ENCODE measurements at places on chromosomes 7 and 10.

GRCh38 chr7:132509643-132510042 is 66.6 kb downstream of the PLXNA4 start:
- DNase-seq: no peak

- DNase-seq: no peak
These were observed 24.9 kb upstream of the PFKFB3 start for GRCh38 chr10:6177880-6178281.

DNA sequence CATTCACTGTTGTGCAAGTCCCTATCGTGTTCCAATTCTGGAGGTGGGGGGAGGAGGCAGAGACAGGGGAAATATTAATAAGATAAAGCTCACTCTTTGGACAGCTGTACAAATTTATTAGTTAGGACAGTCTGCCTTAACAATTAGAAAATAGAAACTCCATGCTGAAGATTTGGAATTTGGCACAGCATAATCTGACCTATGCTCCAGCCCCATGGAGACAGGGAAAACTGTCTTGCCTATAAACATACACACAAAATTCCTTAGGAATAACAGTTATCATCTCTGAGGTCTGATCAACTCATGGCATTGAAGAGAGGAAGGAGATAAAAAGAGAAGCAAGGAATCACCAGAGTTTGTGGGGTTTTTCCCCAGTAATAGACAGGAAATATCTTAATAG is 335.4 kb upstream of the MEOX2 start:
- DNase-seq: no peak

DNA sequence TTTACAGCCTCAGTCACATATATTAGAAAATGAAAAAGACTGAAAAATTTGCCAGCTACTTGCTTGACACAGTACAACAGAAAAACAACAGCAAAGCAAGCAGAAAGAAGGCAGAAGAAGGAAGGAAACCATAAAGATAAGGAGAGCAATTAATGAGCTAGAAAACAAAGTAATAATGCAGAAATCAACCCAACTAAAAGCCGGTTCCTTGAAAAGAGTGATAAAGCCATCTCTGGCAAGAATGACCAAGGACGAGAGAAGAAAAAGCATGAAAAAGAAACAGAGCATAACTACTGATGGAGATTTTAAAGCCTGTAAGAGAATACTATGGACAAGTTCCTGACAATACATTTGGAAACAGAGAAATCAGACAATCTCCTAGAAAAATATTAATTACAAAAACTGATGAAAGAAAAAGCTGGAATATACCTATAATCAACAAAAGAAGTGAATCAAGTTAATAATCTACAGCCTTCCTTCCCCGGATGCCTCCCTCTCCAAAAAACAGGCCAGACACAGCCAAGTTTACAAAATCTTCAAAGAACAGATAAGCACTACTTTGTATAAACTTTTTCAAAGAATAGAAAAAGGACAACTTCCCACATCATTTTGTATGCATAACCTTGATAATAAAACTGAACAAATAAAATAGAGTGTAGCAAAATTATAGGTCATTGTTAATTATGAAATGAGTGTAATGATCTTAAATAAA is 204.0 kb downstream of the BAMBI start:
- DNase-seq: no peak

DNA sequence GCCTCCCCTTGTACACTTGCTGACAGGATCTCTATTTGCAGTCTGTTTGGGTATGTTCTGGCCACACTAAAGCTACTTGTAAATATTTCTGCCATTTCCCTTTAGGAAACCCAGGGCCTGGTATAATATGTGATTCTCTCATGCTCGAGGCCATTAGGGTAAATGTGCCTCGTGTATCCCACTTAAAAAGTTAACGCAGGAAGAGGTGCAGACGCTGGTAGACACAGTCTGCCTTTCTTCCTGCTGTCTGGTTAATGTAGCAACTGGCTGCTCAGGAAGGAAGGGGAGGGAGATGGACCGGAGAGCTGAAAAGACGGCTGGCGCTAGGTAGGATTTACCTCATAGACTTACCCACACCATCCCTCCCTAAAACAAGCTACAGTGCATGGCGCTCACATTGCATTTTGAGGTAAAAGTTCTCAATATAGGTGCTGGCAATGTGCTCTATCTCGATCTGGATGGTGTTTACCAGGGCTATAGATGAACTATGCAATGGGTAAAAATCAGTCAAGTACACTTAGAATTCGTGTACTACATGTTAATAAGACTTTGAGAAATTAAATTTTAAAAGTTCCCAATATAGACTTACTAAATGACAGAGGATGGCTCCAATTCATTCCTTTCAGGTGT is 125.9 kb downstream of the JAZF1 start:
- DNase-seq: no peak

DNA sequence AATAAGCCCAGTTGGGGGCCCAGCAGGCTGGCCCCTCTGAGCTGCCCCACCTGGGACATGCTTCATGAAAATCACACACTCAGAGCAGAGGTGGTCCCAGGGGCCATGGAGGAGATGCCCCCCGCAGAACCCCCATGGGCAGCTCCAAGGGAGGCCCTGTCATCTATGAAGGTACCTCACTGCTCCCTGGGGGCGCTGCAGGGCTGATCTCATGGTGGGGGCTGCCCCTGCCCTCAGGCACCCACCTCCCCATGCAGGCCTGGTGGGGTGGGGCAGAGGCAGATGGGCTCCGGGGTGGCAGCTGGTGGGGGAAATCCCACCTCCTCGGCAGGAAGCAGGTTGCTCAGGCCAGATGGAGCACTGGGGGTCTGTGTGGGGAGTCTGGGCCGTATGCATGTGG is 60.5 kb downstream of the YKT6 start:
- no peak for DNase-seq

- DNase-seq: no peak
These were observed 27.9 kb downstream of the BAIAP2L1 start for GRCh38 chr7:98372993-98373392.

- no peak for DNase-seq
These were observed 180.0 kb downstream of the PDE1C start for GRCh38 chr7:31890198-31890597.

- DNase-seq: peak; percentile 71
These were observed 65.0 kb downstream of the VWA2 start for GRCh38 chr10:114304017-114304570.

- DNase-seq: no peak
These were observed 102.3 kb downstream of the SLC25A13 start for GRCh38 chr7:96219378-96220130.

- no peak for DNase-seq
These were observed 132.1 kb downstream of the COL26A1 start for GRCh38 chr7:101494602-101495329.

DNA sequence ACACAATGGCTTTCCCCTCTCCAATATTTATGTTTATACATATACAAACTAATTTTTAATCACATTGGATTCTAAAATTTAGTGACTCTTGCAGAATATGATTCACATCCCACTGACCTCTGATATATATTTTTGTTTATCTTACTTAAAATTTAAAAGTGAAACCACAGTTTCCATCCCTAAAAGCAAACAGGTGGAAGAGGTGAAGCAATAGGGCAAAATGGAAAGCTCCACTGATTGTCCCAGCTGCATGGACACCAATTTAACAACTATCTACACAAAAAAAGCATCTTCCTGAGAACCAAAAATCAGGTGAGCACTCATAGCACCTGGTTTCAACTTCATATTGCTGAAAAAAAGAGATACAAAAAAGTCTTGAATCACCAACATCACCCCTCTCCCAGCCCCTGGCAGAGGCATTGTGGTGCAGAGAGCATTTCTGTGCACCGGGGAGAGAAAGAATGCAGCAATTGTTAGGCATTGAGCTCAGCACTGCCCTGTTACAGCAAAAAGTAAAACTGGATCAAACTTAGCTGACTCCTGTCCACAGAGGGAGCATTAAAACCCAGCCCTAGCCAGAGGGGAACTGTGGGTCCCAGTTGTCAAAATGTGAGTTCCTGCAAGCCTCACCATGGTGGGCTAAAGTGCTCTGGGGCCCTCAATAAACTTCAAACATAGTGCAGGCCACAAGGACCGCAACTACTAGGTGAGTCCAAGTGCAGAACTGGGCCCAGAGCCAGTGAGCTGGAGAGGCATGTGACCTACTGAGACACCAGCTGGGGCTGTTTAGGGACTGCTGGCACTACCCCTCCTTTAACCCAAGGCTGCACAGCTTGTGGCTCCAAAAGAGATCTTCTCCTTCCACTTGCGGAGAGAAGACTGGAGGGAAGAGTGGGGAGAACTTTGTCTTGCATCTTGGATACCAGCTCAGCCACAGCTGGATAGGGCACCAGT is 92.1 kb downstream of the SIRT1 start:
- no peak for DNase-seq

DNA sequence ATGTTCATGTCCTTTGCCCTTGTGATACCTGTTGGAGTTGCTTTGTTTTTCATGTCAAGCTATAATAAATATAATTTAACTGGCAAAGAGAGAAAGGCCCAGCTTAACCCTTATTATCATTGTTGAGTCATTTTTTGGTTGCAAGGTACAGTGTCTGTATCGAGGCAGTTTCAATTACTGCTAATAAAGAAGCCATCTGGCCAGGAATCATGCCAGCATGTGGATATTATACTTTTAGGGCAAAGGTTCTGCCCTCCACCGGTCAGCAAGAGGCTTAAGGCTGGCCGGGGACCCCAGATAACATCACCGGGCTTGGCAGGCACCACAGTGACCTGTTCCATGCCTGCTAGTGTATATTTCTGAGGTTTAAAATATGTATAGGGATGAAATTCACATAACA is 9.0 kb upstream of the CYP3A4 start:
- DNase-seq: no peak

DNA sequence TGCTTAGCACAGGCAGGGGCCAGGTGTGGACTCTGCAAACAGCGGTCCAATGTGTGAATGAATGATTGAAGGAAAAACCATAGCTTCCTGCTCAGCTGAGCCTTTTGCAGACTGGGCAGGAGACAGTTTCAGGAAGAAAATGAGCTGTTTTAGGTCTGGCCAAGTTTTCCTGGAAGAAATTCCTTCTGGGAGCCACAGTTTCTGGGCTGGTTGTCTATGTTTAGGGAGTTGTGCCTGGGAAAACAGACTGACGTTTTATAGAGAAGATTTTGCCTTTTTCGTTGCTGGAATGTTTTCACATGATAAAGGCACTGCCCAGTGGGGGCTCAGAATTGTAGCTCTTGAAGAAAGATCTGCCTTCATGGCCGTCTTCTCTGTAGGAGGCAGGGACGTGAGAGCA is 255.1 kb downstream of the CCSER2 start:
- DNase-seq: no peak

GRCh38 chr10:91215384-91215783 is 5.1 kb upstream of the PCGF5 start:
- no peak for DNase-seq

- no peak for DNase-seq
These were observed 217.7 kb upstream of the FZD1 start for GRCh38 chr7:91046322-91047089.

DNA sequence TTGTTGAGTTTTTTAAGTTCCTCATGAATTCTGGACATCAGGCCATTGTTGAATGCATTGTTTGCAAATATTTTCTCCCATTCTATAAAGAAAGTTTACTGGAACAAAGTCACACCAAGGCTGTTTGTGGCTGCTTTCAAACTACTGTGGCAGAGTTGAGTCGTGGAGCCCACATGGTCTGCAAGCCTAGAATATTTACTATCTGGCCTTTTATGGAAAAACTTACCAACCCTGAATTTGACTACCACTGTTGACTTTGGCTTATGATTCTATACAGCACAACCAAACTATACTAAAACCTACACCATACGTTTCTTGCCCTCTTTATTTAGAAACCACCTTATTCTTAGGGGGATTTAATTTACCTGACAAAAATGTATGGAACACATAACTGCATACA is 239.1 kb downstream of the KCNMA1 start:
- no peak for DNase-seq

GRCh38 chr10:131238669-131239280 is 72.7 kb downstream of the TCERG1L start:
- DNase-seq: no peak

GRCh38 chr7:133502972-133503371 is 250.1 kb downstream of the EXOC4 start:
- DNase-seq: no peak

DNA sequence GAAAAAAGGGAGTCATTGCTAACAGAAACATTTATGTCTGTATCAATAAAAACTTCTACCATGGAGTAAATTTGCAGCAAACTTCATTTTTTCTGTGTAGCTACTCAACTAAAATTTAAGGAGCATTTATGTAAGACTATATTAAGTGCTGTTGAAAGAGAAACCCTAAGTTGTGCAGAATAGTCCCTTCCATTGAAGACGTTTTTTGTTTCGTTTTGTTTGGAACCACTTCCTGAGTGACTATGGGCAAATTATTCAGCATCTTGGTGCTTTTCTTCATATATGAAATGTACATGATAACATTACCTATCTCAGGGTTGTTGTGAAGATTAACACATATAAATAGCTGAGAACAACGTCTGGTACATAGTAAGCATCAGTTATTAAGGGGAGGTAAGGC is 24.3 kb downstream of the SEM1 start:
- no peak for DNase-seq

DNA sequence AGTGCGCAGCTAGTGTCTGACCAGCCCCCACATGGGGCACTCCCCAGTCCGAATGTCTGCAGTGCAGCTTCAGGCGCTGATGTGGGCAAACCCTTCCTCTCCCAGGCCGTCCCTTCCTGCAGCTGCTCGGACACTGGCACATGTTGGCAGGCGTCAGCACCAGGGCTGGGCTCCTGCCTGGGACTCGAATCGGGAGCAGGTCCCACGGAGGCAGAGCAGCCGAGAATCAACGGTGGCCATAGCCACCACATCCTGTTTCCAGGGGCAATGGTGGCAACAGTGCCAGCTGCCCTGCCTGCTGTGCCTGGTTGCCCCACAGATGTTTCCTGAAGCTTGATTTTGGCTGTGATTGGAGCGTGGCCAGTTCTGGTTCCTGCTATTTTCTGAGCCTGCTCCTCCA is 65.8 kb downstream of the MGMT start:
- DNase-seq: no peak

DNA sequence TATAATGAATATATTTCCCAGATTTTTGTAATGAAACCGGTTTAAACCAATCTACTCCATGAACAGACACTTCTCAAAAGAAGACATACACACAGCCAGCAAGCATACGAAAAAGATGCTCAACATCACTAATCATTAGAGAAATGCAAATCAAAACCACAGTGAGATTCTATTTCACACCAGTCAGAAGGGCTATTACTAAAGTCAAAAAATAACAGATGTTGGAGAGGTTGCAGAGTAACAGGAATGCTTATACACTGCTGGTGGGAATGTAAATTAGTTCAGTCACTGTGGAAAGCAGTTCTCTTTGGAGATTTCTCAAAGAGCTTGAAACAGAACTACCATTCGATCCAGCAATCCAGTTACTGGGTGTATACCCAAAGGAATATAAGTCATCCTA is 240.7 kb downstream of the TSPAN12 start:
- no peak for DNase-seq

GRCh38 chr7:101804967-101805366 is 12.5 kb upstream of the CUX1 start:
- no peak for DNase-seq

DNA sequence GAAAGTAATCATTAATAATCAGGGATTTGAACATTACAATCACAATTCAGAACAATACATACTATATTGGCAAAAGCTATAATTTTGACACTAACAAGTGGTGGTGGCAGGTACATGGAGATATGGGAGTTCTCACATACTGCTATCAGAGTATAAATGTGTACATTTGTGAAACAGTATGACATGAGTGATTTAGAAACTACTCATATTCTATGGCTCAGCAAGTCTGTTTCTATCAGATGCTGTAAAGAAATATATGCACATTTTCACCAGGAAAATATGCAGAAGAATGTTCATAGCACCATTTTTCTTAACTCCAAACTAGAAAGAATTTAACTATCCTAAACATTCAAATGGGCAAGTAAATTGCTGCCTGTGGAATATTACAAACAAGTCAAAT is 620.0 kb downstream of the SH2D4B start:
- no peak for DNase-seq

All from erythroblast (primary cell).